ENCODE measurements at places on chromosomes 12 and 14.
A peak's percentile ranks its signal among the peaks of the same experiment; 100 is the strongest.

DNA sequence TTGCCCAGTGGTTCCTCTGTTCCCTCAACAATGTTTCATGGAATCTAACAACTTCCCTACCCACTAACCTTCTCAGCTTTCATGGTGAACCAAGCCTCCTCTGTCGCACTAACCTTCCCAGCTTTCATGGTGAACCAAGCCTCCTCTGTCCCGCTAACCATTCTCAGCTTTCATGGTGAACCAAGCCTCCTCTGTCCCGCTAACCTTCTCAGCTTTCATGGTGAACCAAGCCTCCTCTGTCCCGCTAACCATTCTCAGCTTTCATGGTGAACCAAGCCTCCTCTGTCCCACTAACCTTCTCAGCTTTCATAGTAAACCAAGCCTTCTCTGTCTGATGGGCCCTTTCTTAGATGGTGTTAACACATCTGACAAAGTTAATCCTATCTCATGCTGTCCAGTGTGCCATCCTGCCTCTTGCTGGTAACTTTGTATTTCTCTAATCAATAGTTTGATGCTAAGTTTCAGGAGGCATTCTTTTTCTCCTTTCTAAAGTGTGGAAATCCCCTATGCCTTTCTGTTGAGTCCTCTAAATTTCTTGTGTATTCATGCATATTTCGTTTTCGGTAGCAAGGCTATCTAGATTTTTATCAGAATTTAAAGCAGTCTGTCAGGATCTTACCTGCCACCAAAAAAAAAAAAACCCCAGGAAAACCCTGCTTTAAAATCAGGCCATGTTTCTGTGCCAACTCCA, 26.8 kb upstream of the KCNK13 start:
- DNase-seq, result no peak

DNA sequence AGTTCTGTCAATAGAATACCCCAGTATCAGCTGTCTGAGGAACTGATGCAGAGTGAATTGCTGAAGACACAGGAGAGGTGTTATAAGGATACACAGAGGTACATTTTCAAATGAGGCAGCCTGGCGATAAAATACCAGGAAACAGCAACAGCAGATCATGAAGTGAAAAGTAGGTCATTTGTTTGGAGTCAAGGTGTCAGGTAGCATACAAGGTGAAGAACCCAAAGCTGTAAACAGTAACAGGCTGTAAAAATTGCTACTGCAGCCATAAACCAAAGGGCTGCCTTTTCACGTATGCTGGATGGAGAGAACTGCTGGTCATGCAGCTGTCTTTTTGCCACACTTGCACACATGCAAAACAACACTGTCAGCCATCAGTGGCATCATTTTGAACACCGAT, 9.3 kb upstream of the TWF1 start:
- no peak for DNase-seq

DNA sequence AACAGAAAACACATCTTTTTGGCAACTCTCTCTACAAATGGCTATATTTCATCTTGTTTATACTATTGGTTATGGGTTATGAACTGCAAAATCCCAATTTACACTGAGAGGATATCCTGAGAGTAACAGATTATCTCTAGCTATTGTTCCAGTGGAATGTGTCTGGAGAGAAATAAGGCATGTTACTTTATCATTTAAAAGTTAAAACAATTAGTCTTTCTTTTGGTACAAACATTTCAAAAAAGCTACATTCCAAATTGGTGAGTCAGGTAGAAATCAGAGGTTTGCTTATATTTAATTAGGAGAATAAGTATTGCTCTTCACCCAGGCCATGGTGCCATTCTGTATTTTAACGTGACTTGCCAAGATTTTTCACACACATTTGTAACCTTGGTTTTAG, 411.6 kb downstream of the CCER1 start:
- peak; percentile 83 for DNase-seq

- DNase-seq, result no peak
Observed at GRCh38 chr12:91922674-91923073, 223.0 kb downstream of the BTG1 start.

DNA sequence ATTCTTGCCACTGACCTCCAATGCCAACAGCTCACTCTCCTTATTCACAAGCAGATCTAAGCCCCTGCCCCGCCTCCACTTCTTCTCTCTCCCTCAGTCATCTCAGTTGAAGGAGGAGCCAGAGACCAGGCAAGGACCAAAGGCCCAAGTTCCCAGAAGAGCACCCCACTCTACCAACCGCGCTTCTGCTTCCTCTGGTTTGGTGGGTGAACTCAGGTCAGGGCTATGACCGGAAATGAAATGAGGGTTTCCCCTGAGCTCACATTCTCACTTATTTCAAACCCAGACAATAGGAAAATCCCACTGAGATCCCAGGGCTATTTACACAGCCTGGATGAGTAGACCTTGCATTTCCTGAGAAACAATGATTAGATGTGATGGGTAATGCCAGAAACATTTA, 9.9 kb downstream of the DPF3 start:
- peak; percentile 87 for DNase-seq

GRCh38 chr12:68617160-68617926, 6.6 kb downstream of the RAP1B start:
- DNase-seq, result no peak

GRCh38 chr12:32051511-32052211, 55.0 kb upstream of the BICD1 start:
- peak; percentile 72 for DNase-seq

- DNase-seq, result no peak
Observed at GRCh38 chr14:93462479-93462878, 31.7 kb downstream of the UNC79 start.

DNA sequence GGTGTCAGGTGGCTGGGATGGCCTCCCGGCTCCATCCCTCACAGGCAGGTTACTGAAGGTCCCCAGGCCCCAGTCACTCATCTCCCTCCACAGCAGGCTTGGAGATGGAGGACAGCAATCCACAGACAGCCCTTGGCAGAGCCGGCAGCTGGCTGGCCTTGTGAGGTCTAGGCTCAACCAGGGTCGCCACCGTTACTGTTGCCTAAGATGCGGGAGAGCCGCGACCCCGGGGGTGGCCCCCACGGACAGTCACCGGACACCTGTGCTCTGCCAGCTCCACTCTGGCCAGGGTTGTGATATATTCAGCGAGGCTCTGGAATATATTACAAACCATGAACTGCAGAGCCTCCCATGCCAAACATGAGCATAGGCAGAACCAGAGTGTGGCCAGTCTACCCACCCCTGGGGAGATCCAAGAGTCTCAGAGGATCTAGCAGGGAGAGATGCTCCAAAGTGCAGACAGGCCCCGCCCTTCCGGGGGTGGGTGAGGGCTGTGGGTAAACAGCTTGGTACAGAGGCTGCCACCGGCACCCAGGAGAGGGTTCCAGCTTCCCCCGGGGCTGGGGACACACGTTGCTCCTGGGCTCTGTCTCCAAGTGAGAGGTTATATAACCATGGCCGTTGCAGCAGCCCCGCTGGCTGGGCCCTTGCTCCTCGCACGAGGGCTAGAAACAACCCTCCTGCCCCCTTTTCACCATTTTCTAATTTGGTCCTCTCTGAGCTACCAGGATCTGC, 55.9 kb upstream of the DIO3 start:
- no peak for DNase-seq

GRCh38 chr12:124678421-124678893, 111.0 kb upstream of the NCOR2 start:
- DNase-seq, result no peak

GRCh38 chr14:50311337-50311971, 575 bp downstream of the L2HGDH start:
- no peak for DNase-seq

- DNase-seq, result no peak
Observed at GRCh38 chr14:96617635-96618034, 115.5 kb downstream of the PAPOLA start.

GRCh38 chr12:79482323-79482722, 208.4 kb downstream of the PAWR start:
- DNase-seq, result no peak

GRCh38 chr12:132222096-132222807, 78.0 kb downstream of the NOC4L start:
- no peak for DNase-seq

DNA sequence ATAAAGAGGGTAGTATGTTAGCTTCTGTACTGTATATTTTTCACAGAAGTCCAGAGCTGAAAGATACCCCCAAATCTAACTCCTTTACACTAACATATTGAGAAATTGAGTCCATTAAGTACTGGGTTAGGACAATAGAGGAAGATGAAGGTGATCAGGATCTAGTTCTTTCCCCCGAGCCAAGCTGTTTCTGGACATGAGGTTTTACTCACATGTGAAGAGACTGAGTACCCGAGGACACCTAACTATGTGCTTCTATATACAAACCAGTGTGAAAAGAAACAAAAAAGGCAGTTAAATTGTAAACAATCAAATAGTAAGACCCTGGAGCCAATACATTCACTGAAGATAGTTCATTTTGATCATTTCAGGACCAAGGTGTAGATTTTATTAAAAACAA, 3.8 kb upstream of the TRHDE start:
- DNase-seq, result no peak

GRCh38 chr12:8989413-8989812, at the start of gene KLRG1:
TSS of gene KLRG1 (plus strand) at chr12:8989546. CDS start at chr12:8989636, 90 bp downstream.
- peak; percentile 43 for DNase-seq

DNA sequence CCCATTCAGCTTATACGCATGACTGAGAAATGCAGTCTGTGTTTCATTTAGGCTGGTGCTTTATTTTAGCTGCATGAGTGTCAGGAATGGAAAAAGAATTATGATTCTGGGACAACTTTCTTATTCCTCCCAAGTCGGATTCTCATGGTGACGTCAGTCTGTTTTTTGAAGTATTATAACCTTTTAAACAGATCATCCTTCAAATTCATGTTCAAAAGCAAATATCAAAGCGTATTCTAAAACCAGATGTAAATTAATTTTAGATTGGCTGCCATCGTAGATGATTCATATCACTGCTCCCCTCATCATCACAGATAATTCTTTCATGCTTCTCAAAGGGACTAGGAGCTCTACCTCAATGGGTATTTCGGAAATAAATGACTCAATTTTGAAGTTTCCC, 15.0 kb downstream of the FNTB start:
- no peak for DNase-seq

- DNase-seq, result no peak
Observed at GRCh38 chr12:56128670-56129205, 671 bp downstream of the ESYT1 start.

DNA sequence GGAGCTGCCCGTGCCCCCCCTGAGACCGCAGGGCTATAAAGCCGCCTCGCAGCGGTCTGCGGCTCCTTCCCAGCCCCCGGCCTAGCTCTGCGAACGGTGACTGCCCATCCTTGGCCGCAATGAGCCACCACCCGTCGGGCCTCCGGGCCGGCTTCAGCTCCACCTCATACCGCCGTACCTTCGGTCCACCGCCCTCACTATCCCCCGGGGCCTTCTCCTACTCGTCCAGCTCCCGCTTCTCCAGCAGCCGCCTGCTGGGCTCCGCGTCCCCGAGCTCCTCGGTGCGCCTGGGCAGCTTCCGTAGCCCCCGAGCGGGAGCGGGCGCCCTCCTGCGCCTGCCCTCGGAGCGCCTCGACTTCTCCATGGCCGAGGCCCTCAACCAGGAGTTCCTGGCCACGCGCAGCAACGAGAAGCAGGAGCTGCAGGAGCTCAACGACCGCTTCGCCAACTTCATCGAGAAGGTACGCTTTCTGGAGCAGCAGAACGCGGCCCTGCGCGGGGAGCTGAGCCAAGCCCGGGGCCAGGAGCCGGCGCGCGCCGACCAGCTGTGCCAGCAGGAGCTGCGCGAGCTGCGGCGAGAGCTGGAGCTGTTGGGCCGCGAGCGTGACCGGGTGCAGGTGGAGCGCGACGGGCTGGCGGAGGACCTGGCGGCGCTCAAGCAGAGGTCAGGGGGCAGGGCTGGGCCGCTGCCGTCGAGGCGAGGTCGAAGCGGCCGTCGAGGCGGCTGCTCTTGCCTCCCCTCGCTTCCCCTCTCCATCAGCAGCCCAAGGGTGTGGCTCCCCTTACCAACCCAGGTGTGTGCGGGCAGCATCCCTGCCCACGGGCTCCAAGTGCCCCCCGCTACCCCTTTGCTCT, at the start of gene PRPH:
Gene PRPH, plus strand, starts transcription at position 66 of the 855 bp plus-strand sequence. Its CDS starts 54 bp downstream, at position 120.
- DNase-seq, result no peak

- DNase-seq, result no peak
Observed at GRCh38 chr12:77388445-77389265, 323.3 kb upstream of the E2F7 start.

DNA sequence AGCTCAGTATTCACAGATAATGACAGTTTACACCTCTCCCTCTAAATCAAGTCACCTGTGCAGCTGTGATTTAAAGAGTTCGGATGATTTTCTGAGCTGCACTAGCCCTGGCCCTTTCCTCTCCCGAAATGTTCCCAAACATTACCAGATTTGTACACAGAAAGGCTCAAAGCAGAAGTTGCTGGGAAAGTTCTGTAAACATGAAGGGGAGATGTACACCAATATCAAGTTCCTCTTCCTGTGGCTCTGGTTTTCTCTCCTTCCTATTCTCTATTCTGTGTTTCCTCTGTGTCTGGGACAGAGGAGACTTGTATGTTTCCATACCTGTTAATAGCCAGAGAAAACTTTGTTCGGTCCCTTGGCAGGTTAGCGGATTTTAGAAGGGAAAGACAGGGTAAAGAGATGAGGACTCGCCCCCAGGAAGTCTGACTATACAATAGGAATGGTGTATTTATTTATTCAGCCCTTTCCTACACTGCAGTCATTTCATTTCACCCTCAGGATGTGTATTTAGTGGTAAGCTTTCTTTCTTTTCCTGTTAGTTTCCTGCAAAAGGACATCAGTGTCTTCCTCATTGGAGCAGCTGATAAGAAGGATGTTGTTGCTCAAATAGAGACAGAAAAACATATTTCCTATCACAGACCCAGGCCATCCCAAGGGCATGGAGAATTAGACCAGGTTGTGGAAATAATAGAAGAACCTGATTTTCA, 7.6 kb upstream of the NUMB start:
- no peak for DNase-seq

- no peak for DNase-seq
Observed at GRCh38 chr12:121345151-121345815, 6.9 kb downstream of the ANAPC5 start.

GRCh38 chr12:95335948-95336347, 118.3 kb downstream of the VEZT start:
- DNase-seq, result no peak

DNA sequence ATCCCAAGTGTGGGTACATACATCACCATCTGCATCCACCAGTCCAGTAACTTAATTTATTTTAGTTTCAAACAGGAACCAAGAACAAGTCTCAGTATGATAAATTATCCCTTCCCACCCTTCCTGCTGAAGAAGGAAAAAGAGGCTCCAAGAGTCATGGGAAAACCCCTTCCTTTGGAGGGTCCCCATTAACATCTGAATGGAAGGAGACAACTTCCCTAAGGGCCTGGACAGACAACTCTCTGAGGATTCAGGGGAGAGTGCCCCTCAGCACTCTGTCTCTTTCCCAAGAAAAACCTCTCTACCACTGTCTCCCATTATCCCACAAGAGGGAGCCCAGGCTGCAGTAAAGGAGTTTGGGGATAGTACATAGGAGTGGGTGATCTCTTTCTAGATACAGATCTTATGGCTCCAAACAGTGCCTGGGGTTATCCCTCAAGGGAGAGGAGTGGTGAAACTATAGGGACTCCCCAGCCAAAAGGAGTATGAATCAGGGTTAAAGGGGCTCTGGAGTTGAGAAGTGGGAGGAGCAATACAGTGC, 6.2 kb downstream of the WNT10B start:
- no peak for DNase-seq

GRCh38 chr12:49030119-49030518, 11.5 kb upstream of the PRKAG1 start:
- DNase-seq, result no peak
